ENCODE measurements at places on chromosomes 5 and 9.

GRCh38 chr9:104286799-104287198 is 192.7 kb downstream of the SMC2 start:
- no peak for DNase-seq

- no peak for DNase-seq
These were observed 108.7 kb upstream of the MPDZ start for GRCh38 chr9:13388157-13388556.

DNA sequence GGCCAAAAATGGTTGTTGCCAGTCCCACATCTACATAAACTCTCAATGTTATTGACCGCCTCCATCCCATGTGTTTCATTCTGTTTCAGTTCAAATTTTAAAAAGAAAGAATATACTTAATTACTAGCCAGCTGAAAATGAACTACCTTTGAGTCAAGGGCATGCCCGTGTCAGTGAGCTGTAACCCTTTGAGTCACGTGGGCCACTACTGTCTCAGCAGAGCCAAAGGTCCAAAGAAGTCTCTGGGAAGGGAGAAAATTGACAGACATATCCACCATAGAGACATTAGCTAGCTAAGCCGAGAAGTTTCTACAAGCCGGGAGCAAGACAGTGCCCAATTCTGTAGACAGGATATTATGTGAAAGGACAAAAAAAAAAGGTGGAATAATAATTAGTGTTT is 59.7 kb downstream of the NIM1K start:
- no peak for DNase-seq

DNA sequence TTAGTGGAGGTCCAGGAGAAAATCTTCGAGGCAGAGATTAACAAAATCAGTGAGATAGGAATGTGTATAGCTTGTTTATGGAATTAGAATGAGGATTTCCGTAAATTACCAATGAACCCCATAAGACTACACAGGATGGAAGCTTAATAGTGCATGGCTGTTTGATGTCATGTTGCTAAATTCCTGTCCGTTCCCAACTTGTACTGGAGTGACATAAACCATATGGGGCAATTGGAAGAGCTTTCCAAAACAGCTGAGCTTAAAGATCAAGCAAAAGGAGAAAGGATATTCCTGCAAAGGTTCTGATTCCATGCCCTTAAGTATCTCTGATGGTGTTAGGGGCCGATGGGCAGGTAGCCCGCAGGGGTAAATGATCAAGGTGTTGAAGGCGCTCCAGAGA is 17.4 kb downstream of the GLE1 start:
- DNase-seq = no peak

DNA sequence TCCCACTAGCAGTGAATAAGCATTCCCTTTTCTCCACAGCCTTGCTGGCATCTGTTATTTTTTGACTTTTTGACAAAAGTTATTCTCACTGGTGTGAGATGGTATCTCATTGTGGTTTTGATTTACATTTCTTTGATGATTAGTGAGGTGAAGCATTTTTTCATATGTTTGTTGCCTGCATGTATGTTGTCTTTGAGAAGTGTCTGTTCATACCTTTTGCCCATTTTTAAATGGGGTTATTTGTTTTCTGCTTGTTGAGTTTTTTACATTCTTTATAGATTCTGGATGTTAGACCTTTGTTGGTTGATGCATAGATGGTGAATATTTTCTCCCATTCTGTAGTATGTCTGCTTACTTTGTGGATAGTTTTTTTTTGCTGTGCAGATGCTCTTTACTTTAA is 171.7 kb downstream of the SREK1 start:
- no peak for DNase-seq

- no peak for DNase-seq
These were observed 52.3 kb downstream of the ACER2 start for GRCh38 chr9:19461135-19461534.

- no peak for DNase-seq
These were observed 116.4 kb downstream of the RXRA start for GRCh38 chr9:134442486-134443173.

DNA sequence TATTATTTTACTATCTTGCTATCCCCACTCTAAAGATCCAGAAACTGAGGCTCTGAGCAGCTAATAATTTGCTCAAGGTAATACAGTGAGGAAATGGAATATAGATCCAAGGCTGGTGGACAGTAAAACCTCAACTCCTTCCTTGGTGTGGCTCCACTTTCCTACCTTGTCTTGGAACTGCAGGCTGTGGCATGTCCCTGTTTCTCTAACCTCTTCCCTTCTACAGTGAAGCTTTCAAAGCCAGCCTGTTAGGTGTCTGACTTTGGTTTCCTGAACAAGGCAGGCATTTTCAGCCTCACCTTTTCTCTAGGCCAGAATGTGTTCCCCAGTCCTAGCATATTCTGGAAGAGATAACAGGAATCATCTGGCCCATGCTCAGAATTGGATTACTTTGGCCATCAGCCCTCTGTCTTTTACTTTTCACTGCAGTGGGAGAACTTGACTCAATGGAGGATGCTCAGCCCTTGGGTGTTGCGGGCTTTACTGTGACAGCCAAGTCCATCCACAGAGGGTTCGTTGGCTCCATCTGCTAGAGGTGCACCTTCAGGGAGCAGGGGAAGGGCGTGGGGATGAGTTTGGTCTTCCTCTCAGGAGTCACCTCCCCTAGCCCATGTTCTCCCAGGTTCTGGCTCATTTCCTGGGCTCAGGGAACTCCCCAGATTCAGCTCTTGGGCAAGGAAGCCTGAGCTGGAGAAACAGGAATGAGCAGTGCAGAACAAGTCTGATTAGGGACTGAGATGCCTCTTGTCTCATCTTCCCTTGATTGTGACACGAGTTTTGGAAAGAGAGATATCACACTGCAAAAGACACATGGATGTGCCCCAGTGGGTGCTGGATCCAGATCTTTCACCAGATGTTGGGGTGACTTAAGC is 1.1 kb downstream of the NIPAL4 start:
- DNase-seq = no peak

GRCh38 chr9:33159777-33160127 is 7.4 kb downstream of the B4GALT1 start:
- DNase-seq = peak; percentile 56

- DNase-seq = no peak
These were observed 30.9 kb downstream of the DMRT3 start for GRCh38 chr9:1007312-1007711.

GRCh38 chr9:76620996-76621395 is 143.2 kb upstream of the PCA3 start:
- DNase-seq = no peak

DNA sequence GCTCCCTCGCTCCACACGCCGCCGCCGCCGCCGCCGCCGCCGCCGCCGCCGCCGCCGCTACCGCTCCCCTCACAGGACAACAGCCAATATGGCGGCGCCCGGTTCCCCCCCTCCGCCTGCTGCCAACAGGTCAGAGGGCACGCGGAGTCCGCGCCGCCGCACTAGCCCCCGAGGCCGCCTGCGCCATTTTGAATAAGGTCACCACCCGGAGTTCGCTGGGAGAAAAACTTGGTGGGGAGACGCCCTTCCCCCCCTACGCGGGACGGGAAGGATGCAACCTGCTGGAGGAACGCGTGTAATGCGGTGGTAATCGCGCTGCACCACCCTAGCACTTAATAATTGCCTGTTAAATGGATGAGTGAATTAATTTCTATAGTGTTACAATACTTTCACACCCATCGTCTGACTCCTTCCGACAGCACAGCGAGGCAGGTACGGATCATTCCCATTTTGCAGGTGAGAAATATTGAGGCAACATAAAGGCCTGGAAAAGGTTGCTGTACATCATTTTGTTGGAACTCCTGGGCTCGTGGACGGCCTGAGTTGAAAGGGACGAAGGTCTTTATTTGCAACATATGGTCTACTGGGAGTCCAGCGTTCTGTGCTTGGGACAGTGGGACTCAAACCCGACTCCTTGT is at the start of gene FAM193B:
TSS of gene FAM193B (minus strand) at position 90 of the 638 bp plus-strand sequence. CDS start 105 bp downstream, outside the sequence.
- DNase-seq = peak; percentile 94

GRCh38 chr9:98367923-98368322 is 112.5 kb upstream of the TBC1D2 start:
- DNase-seq = no peak

GRCh38 chr9:34996905-34997279 is 7.3 kb downstream of the DNAJB5 start:
- no peak for DNase-seq

DNA sequence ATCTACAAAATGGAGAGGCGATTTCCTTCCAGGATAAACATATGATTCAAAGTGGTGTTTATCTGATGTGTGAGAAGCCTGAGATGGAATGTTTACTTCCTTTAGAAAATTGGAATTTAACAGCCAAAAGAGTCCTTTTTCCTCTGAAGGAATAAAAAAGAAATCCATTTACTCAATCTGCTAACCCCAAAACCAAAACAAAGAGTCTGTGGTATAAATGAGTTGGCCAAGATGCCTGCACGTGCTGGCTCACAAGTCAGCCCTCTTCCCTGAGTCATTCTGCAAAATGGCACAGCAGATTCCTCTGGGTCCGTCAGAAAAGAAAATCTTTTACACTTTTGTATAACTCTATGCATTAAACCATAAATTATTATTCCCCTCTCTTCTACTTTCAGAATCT is 60.8 kb downstream of the EBF1 start:
- no peak for DNase-seq

DNA sequence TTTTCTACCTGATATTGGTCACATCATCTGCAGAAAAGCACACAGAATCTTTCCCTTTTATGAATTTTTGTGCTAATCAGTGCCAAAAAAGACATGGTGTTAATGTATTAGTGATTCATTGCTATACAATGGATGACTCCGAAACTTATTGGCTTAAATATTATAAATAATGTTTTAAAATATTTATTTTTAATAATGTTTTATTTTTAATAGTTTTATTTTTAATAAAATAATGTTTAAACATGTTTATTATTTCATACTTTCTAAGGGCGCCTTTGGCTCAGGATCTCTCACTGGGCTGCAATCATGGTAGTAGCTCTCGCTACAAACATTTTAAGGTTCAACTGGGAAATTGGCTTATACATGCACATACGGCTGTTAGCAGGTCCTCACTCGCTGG is 65.7 kb downstream of the CDH12 start:
- no peak for DNase-seq

- no peak for DNase-seq
These were observed 99.3 kb downstream of the ANXA2R start for GRCh38 chr5:42940853-42941252.

- no peak for DNase-seq
These were observed 10.8 kb upstream of the CPLX2 start for GRCh38 chr5:175860531-175861045.

- no peak for DNase-seq
These were observed 858 bp upstream of the SOWAHA start for GRCh38 chr5:132812123-132812765.

- no peak for DNase-seq
These were observed 70.5 kb downstream of the MLLT3 start for GRCh38 chr9:20551835-20552234.

DNA sequence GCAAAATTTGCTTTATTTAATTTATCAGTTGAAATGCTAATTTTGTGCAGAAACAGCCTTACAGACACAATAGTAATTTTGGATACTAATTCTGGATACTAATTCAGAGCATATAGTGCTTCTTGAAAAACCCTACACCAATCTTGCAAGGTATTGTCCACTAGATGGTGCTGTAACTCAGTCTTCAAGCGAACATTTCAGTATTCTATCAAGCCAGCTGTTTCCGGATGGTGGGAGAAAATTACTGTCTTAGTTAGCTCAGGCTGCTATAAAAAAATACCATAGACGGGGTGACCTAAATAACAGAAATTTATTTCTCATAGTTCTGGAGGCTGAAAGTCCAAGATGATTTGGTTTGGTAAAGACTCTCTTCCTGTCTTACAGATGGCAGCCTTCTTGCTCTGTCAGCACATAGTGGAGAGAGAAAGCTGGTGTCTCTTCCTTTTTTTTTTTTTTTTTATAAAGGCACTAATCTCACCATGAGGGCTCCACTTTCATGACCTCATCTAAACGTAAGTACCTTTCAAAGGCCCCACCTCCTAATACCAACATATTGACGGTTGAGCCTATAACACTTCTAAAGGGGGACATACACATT is 1306.5 kb upstream of the CDH9 start:
- no peak for DNase-seq

DNA sequence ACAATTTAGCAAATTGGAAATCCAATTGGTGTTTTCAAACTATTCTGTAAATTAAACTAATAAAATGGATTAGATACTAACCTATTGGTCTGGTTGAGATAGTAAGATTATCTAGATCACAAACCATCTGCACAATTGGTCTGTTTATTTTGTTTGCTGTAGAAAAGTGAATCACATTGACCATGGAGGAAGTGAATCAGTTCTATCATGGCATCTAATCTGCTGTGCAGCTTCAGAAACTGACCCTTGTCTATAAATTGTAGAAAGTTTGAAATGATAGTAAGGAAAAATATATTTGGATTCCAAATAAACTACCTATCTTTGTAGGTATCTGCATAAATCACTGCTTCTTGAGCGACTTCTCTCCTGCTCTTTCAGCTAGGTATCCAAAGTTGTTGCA is 1865.4 kb downstream of the MAT2B start:
- DNase-seq = no peak

DNA sequence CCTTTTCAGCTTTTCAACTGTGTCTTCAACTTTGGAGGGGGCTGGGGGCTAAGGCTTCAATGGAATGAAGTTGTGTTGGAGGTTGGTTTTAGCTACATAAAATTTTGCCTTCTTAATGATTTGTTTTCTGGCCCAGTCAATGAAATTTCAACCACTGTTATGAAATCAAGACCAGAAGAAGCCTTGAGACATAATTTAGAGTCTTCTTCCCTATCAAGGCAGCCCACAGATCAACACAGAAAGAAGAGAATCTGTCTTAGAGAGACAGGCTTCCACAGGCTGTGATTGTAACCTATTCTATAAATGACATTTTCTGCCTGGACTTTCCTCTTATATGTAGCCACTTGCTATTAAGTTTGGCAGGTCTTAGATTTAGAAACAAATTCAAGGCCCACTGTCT is 46.5 kb upstream of the ZSWIM6 start:
- DNase-seq = no peak

DNA sequence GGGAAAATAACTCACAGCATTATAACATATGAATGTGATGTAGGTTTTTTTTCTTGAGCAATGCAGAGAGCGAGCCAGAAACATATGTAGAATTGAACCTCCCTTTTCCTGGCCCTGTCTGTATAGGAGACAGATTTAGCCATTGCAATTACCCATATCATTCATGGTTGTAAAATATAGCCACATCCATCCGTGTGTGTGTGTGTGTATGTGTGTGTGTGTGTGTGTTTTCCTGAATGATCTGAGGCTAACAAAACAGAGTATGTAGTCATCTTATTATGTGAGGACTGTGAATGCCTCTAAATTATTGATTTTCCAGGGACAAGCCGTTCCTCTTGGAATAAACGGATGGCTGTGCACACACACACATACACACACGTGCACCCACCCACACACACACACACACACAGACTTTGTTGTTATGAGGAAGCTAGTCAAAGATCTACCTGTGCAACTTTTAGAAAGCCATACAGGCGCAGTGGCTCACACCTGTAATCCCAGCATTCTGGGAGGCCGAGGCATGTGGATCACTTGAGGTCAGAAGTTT is 11.7 kb upstream of the DENND1A start:
- no peak for DNase-seq

DNA sequence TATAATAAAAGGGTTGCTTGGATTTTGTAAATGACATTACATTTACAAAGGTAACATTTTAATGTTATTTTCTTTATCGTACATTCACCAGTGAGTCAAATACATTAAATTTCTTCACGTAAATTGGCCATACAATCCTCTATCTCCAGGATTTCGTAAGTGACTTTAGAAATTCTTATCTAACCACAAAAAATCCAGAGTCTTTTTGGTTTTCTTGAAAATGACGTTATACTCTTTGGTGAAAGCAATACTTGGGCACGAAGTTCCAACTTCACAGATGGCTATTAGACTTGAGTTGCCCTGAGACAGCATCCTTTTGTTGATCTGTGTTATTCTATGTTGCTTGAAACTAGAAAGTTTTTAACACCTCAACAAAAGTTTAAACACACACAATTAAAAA is 87.4 kb upstream of the CDH10 start:
- DNase-seq = no peak
